Activated CD4-positive, alpha-beta T cell treated with anti-CD3 and anti-CD28 coated beads, Interleukin-2, amount 10 ng/mL, durations not matched to agents 24 days and 14 days (primary cell): ENCODE measurements at places on chromosomes 11 and 22. TPM values are rescaled to one million over a fixed set of nuclear protein-coding genes. Genes with fewer than 3 reads are reported as not detected.

The F2 gene
- 0.30 TPM in 1 of 2 replicates, not detected in the other for total RNA-seq

The OR2AG2 gene
- 0.62 and 0.70 TPM in 2 replicates for total RNA-seq

The CLDN5 gene
- total RNA-seq, result 0.44 and 0.71 TPM in 2 replicates

The MRGPRX3 gene
- total RNA-seq, result not detected in 2 replicates

The ISX gene
- not detected in 2 replicates for total RNA-seq
